Astrocyte (in vitro differentiated cells and primary cell): ENCODE measurements at places on chromosomes 13 and 19. TPM values are rescaled to one million over a fixed set of nuclear protein-coding genes. Genes with fewer than 3 reads are reported as not detected.

GRCh38 chr19:45138303-45138751, 22.5 kb downstream of the NKPD1 start:
- no peak for DNase-seq

DNA sequence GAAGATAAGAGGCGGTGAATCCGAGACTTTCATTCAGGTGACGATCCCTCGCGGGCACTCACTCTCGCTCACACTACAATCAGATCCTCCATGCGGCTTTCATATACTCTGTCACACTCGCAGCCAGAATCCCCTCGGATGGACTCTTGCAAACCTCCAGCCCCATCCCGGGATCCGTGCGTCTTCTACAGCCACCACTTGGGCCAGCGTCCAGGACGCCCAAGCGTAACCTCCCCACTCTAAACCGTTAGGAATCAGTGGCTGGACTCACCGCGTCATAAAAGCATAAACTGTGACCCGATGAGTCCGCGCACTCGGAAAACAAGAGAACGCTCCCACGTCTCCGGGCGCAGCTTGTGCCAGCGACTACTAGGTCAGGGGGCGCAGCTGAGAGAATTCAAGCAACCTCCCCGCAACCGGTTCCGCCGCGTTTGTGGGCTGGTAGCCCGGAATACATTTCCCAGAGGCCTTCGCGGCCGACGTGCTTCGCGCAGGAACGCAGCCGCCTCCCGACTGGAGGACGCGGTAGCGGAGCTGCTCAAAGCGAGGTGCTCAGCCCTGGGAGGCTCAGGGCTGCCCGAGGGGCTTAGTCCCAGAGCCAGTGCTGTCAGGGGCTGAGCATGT, 27.6 kb downstream of the ZNF607 start:
- peak; percentile 81 for DNase-seq

DNA sequence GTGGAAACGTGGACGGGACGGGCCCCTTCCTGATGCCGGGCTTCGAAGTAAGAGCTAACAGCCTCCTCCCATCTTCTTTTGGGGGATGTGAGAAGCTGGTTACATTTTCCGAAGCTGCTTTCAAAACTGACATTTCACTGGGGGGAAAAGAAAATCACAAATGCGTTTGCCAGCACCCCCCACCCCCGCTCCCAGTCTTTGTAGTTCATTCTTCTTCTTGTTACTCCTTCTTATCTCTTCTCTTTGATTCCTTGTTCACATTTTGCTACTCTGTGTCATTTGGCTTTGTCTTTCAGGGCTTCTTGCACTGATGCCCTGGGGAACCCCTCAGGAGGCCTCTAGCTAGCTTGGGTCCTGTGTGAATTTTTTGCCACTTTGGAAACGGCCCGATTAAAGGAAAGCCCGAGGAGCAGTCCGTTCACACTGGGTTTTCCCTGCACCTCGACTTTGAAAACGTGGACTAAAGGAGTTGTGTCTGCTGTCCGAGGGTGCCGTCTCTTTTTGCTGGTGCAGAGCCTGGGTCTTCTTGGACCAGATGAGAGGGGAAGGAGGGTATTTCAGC, 1.3 kb downstream of the CARM1 start:
- no peak for DNase-seq

The RASAL3 gene
- 0.14 TPM in 1 of 2 replicates, not detected in the other for total RNA-seq

- DNase-seq, result no peak
These were observed 1745.4 kb downstream of the SLITRK1 start for GRCh38 chr13:82136880-82137279.

The FFAR3 gene
- not detected in 2 replicates for total RNA-seq

DNA sequence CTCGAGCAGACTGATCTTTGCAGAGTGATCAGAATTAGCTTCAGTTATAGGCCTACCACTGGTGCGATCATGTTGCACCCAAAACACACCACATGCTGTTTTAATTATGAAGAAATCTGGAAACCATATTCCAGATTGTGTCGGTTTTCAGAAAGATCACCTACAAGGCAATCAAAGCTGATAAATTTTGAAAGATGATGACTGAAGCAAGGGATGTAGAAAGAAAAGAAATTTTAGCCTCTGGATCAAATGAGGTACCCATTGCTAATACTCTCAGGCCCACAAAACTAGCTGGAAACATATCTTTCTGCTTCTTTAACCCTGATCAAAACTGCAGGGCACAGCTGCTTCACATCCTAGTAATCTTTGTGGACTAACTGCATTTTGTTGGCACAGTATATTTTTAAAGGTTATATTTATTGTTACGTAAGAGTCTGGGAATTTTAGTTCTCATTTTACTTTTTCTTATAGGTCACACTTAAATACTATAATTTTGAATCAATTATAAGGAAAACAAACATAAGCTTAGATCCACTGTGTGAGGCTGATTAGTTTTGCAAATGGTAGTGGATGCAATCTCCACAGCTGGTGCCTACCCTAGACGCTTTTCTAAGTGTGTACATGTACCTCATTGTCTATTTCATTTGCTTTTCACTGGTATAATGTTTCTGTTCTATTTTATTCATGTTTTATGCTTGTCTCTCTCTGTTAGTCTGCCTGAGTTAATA, 150.9 kb downstream of the RGCC start:
- no peak for DNase-seq

- peak; percentile 22 for DNase-seq
These were observed 18.3 kb downstream of the SIAH3 start for GRCh38 chr13:45833242-45833641.

- no peak for DNase-seq
These were observed 6.5 kb downstream of the ZNF566 start for GRCh38 chr19:36482876-36483275.

The FCAR gene
- total RNA-seq, result not detected in 2 replicates

DNA sequence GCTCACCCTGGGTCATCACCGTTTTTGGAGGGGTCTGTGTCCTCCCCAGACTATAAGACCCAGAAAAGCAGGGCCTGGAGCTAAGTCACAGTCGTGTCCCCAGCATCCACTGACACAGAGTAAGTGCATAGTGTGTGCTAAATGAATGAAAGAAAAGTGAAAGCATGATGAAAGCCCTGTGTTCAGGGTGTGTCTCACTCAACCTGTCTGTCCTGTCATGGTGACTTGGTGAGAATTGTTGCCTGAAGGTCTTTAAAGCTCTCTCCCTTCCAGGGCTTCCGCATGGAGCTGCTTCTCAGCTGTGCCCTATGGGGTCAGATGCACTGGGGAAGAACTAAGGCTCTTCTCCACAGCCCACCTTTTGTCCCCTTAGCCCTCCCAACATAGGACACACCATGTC, 20.5 kb upstream of the IGFL1 start:
- DNase-seq, result no peak

The GPR4 gene
- 0.14 and 0.30 TPM in 2 replicates for total RNA-seq

The ZNF418 gene
- 5.5 and 10.4 TPM in 2 replicates for total RNA-seq

DNA sequence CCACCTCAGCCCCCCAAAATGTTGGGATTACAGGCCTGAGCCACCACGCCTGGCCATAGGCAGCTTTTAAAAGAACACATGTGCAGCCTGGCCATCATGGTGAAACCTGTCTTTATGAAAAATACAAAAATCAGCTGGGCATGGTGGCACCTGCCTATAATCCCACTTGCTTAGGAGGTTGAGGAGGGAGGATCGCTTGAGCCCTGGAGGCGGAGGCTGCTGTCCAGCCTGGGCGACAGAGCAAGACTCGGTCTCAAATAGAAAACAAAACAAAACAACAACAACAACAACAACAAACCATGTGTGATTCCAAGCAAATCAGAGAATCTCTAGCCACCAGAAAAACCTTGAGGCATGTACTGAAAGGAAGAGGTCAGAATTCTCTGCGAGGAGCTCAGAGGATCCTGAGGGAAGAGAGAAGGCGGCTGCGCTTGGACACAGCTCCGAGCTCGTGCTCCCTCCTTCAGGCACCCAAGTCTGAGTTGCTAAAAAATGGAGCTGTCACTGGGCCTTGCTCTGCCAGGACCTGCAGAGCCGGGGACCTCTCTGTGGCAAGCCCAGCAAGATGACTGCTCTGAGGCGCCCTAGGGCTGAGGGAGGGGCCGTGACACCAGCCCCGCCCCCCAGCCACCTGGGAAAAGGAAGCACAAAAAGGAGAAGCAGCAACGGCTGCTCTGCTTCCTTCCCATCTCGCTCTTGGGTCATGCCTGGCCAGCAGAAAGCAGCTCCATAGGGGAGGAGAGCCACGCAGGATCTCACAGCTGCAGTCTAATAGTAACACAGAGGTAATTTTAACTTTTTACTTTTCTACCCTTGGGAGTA, at the start of gene ARL11:
Gene ARL11 (plus strand): TSS at position 677 of the 822 bp plus-strand sequence. CDS start 1,941 bp downstream, outside the sequence.
- no peak for DNase-seq

GRCh38 chr19:10544242-10544752, 593 bp downstream of the ATG4D start:
- no peak for DNase-seq

The GRAMD1A gene
- 64.6 and 67.4 TPM in 2 replicates for total RNA-seq

The FFAR1 gene
- not detected in 2 replicates for total RNA-seq

GRCh38 chr13:50393628-50394027, 378.4 kb downstream of the KCNRG start:
- DNase-seq, result peak; percentile 57

GRCh38 chr13:40975441-40975840, 43.7 kb downstream of the ELF1 start:
- no peak for DNase-seq

GRCh38 chr19:10864538-10864899, 6.8 kb upstream of the CARM1 start:
- DNase-seq, result peak; percentile 32

The NCAN gene
- total RNA-seq, result 0.14 TPM in 1 of 2 replicates, not detected in the other

GRCh38 chr19:50430888-50431342, 1.8 kb upstream of the MYBPC2 start:
- DNase-seq, result no peak

DNA sequence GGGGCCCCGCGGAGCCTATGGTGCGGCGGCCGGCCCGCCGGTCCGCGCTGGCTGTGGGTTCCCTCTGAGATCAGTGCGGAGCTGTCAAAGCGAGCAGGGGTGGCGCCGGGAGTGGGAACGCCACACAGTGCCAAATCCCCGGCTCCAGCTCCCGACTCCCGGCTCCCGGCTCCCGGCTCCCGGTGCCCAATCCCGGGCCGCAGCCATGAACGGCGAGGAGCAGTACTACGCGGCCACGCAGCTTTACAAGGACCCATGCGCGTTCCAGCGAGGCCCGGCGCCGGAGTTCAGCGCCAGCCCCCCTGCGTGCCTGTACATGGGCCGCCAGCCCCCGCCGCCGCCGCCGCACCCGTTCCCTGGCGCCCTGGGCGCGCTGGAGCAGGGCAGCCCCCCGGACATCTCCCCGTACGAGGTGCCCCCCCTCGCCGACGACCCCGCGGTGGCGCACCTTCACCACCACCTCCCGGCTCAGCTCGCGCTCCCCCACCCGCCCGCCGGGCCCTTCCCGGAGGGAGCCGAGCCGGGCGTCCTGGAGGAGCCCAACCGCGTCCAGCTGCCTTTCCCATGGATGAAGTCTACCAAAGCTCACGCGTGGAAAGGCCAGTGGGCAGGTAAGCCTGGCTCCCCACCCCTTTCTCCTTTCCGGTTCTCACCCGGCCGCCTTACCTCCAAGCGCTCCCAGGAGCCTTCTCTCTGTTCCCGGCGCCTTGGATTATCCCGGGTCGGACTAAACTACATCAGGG, at the start of gene PDX1:
Gene PDX1 (plus strand): TSS at position 67 of the 743 bp plus-strand sequence. CDS start 139 bp downstream, at position 206.
- DNase-seq, result no peak

The TEX29 gene
- 0.43 TPM in 1 of 2 replicates, not detected in the other for total RNA-seq
